ENCODE measurements at places on chromosomes 1 and 21.

GRCh38 chr1:77977989-77978292, 931 bp downstream of the FUBP1 start:
- no peak for DNase-seq

- no peak for DNase-seq
Measured at GRCh38 chr1:239682046-239682445, 295.7 kb downstream of the CHRM3 start.

DNA sequence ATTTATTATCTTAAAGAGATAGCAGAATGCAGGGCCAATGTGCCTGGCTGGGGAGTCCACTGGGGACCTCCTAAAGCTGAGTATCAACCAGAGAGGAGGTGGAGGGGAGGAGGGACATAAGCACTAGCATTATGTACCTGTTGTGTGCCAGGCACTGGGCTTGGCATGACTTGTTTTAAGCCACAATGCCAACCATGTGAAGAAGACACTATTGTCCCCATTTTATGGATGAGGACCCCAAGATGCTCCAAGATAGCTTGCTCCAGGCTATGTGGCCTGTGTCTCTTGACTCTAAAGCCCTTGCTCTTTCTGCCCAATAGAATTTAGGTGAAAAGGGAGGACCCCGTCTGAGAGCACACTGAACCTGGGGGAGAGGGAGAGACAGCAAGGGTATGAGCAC, 111.3 kb downstream of the GLIS1 start:
- DNase-seq: no peak

DNA sequence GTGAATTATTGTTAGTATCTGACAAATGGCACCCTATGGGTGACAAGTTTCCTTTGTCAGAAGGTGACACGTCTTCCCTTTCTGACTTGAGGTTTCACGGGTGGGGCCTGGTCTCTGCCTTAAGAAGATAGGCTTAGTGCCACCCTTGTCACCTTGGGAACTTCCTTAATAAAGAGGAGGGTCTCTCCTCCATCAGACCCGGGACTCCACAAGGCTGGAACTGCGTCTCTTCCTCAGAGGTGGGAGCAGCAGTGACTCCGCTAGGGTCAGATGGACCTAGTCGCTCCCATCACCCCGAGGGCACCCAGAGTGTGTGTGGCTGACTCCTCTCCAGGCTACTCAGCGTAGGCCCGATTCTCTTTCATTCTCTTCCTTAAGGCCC, 774 bp upstream of the WDTC1 start:
- no peak for DNase-seq

- no peak for DNase-seq
Measured at GRCh38 chr1:219202567-219202966, 28.9 kb downstream of the LYPLAL1 start.

DNA sequence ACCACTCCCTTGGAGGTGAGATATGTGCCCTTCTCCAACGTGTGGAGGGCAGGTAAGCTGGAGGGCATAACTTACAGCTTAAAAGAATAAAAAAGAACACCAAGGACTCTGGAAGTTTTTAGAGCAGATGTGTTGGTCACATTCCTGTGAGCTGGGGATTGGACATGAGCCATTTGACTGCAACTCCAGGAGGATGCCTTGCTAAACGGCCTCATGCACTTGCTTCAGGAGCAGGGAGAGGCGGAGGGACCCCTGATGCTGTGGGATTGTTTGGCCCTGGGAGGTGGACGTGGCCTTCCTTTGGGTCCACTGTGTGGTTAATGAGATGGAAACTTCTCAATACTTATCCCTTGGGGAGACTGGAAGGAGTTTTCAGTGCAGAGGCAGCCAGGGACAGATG, 185.6 kb downstream of the RHOU start:
- no peak for DNase-seq

DNA sequence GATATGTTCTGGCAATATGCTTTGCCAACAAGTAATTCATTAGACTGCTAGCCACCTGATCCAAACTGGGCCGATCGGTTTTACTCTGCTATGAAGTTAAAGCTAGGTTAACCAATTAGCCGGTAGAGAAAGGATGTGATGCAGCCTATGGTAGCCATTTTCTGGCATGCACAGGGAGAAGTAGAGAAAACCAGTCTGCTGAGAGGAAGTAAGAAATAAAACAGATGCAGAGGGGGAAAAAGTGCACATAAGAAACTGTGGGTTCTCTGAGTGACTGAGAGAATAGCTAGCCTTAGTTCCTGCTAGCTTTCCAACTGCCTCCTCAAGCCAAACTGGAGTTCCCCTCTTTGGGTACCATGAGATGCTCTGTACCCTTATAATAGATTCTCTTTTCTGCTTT, 52.8 kb downstream of the ARID4B start:
- DNase-seq: no peak

DNA sequence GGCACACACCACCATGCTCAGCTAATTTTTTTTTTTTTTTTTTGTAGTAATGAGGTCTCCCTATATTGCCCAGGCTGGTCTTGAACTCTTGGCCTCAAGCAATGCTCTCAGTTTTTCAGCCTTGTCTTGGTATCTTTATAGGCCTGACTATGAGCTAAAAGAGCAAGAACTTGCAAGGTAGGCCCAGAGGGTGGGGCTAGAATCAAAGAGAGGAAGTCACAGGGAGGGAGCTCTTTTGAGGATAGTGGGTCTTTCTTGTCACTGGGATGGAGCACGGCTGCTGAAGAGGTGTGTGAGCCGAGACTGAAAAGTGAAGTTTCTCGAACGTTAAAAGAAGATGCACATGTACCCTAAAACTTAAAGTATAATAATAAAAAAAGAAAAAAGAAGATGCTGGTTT, 260.0 kb upstream of the BEND5 start:
- no peak for DNase-seq

- DNase-seq: no peak
Measured at GRCh38 chr21:45084881-45085536, 10.6 kb downstream of the ADARB1 start.

DNA sequence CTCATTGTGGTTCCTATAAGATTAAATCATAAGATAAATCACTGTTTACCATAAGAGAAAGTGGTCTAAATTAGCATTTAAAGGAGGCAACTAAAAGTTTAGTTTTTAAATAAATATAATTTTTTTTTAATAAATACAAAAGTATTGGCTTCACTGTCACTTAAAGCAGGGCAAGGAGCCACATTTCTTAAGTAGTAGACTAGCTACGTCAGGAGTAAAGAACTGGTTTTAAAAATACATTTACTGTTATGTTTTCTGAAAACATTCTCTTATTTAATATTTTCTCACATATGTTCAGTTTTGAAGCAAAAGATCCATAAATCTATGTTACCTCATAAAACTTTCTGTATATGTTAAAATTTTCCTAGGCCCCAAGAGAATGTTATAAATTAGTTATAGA, 2.2 kb downstream of the ANGPTL1 start:
- no peak for DNase-seq

- DNase-seq: no peak
Measured at GRCh38 chr1:172496678-172497077, 36.3 kb upstream of the SUCO start.

- DNase-seq: no peak
Measured at GRCh38 chr1:241841691-241842090, 6.3 kb upstream of the EXO1 start.

GRCh38 chr1:68210027-68210426, 22.3 kb downstream of the WLS start:
- DNase-seq: no peak

GRCh38 chr21:14995695-14996490, 68.9 kb downstream of the NRIP1 start:
- no peak for DNase-seq

GRCh38 chr21:35905096-35905962, 155.0 kb downstream of the SETD4 start:
- DNase-seq: no peak

- DNase-seq: no peak
Measured at GRCh38 chr21:37076087-37076850, 3.2 kb downstream of the TTC3 start.

DNA sequence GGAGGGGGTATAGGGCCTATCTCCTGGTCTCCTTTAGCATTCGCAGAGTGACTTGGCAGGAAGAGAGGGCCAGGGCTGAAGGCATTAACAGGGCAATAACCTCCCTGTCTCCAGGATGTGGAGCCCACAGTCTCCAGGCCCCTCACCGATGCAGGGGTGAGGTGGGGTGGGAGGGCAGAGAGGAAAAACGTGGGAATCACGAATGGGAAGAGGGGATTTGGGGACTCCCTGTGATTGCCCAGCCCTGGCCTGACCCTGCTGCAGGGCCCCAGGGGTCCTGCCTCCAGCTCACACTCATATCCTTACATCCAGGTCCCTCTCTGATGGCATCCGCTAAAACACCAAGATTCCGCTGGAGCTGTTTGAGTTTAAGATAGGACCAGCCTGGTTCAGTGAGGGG, 14.6 kb downstream of the TFAP2E start:
- DNase-seq: no peak

DNA sequence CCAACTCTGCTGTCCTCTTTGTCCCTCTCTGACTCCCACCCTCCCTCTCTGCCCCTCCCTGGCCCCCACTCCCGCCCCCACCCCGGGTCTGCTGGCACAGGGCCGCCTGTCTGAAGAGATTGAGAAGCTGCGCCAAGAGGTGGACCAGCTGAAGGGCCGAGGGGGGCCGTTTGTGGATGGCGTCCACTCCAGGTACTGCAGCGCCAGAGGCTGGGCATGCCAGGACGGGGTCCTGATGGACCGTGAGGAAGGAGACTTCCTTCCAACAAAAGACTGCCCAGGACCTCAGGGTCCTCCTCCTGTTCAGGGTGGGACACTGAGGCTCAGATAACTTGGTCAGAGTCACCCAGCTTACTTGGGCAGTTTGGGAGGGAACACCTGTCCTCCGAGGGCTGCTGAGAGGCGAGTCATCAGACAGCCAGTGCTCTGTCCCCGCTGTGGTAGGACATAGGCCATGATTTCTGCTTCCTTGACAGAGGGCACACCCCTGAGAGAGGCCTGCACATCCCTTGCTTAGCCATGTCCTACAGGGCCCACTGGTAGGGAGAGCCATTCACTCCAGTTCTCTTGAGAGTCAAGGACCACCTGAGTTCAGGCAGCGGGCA, 23.4 kb downstream of the PPFIA4 start:
- DNase-seq: no peak

DNA sequence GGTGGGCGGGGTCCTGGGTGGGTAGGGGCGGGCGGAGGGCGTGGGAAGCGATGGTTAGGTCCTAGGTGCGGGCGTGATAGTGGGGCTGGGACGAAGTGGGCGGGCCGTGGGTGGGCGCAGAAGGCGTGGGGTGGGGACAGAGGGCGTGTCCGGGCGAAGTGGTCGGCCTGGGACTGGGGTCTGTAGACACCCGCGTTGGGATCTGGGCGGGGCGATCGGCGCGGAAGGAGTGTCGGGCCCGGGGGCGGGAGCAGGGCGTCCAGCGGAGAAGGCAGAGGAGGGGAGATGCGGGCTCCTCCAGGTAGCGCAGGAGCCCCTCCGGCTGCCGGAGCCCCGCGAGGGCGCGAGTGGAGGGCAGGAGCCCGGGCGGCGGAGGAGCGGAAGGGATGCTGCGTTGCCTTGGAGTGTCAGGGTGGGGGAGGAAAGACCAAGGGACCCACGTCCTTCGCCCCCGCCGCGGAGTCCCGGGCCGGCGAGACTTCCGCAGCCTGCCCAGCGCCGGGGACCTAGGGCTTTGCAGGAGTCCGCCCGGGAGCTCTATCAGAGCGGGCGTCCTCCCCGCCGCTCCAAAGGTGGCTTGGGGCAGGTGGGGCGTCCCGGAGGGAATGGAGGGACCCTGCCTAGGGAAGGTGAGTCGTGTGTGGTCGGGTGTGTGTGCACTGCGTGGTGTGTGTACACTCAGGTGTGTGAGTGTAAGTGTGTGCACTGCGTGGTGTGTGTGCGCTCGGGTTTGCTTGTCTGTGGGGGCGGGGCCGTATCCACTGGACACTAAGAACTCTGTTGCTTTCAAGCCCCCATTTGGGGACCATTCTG, 27.0 kb upstream of the PRSS38 start:
- DNase-seq: no peak

DNA sequence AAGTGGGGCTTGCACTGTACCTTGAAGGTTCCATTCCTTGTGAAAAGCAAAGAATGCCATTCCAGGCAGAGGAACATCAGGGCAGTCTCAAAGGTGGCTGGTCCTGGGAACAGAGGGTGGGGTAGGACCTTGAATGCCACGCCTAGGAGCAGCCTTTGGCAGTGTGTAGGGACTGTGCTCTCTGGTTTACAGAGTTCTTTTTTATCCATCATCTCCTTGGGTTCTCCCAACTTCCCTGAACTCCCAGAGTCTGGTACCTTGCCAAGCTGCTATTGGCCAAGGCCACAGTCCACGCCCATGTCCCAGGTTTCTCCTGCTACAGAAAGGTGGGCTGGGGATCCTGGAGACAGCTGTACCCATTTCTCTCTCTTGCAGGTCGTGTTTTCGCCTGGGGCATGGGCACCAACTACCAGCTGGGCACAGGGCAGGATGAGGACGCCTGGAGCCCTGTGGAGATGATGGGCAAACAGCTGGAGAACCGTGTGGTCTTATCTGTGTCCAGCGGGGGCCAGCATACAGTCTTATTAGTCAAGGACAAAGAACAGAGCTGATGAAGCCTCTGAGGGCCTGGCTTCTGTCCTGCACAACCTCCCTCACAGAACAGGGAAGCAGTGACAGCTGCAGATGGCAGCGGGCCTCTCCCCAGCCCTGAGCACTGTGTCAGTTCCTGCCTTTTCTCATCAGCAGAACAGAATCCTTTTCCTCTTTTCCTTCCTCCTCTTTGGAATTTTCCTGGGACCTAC, 15.3 kb upstream of the TRNAU1AP start:
- DNase-seq: no peak

DNA sequence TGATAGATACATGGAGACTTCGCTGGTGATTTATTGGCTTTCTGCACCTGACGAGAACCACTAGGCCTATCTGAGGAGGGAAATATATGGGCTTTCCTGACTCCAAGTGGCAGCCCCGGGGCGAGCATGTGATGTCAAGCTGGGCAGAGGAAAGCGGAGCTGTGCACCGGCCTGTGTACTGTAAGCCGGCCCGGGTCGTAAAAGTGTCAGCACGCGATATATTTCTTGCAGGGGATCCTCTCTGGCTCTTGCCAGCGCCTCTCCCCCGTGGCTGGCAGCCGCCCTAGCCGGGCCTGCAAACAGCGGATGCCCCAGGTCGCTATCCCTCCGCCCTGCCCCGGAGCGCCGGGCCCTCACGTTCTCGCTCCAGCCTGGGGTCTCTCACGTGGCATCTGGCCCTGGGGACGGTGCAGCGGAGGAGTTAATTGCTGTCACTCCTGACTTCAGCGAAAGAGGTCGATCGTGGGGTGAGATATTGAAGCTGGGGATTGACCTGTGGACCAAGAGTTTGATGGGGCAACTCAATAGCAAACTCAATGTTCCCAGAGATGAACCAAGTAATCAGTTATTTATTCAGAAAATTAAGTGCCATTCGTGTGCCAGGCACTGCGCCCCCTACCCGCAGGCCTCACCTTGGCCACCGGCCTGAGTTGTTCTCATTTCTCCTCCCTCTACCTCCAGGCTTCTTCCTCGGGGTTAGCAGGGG, 41.0 kb upstream of the HAO2 start:
- no peak for DNase-seq

DNA sequence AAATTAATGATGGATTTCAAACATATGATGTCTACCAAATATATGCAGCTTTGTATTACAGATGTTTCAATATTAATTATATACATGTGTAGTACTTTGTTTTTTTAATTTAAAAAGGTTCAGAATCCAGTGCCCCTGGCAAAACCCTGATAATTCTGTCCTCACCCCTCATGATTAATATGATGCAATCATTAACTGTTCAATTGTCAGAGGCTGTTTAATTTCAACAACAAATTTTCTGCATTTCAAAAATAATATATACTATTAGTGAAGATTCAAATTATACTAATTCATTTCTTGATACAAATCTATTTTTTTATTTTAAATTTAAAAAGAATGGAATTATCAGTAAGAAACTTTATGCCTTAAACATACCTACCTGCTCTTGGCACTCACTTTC, 162.6 kb downstream of the HHIPL2 start:
- no peak for DNase-seq
